CD4-positive, alpha-beta T cell treated with Interleukin-4 for 4 hours (primary cell): ENCODE measurements at places on chromosomes 11 and 22.

- DNase-seq, result no peak
These were observed 11.9 kb downstream of the FAM168A start for GRCh38 chr11:73585834-73586575.

DNA sequence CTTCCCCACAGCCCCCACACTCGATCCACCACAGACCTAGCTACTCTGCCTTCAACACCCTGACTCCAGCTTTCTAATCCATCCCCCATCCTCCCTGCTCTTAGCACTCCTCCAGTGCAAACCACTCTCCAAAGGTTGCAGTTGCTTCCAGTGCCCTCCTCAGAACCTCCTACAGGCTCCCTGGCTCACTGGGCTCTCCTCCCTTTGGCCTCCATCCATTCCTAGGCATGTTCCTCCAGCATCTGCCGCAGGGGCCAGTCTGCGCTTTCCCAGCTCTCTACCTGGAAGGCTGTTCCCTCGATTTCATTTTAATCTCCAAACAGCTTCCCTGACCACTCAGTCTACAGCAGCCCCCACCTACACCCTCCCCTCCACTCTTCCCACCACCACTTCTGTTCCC is 133.8 kb downstream of the SPATA19 start:
- no peak for DNase-seq

DNA sequence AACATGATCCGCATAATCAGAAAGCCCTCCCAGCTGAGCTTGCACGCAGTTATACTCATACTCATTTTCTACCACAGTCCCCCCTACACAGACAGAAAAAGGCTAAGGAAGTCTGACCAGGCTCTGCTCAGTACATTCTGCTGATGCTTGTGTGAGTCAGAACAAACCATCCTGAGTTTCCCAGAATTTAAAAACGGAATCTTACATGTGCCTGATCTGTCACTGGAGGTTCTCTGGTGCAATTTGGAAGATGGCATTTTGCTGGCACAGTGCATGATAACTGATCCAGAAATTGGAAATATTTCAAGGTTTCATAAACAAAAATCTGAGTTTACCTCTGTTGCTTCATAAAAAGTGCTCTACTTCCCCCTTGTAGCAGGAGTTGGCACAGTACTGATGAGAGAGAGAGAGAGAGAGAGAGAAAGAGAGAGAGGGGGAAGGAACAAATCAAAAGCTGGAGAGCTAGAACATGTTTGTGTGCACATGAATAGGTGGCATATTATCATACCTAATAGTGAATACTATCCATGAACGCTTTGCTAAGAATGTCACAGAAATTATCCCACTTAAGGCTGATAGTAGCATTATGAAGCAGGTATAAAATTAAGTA is 1085.3 kb downstream of the DLG2 start:
- no peak for DNase-seq

DNA sequence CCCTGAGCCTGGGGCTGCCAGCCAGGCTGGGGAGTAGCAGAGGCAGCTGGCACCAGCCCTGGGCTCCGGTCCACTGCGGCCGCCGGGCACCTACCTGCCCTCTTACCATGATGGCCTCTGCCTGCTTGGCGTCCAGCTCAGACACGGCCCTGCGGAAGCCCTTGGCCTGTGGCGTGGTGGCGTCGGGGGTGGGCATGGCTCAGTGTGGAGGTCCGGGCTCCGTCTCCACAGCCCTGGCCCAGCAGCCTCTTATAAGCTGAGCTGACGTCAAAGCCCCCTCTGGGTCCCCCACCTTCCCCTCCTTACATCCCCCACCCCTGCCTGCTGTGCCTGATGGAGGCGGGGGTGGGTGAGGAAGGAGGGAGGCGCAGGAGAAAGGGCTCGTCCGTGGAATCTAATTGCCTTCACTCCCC is at the start of gene TH:
Gene TH (minus strand): TSS at position 225 of the 413 bp plus-strand sequence. CDS start 29 bp downstream, at position 196.
- DNase-seq, result no peak

GRCh38 chr11:64742889-64743590 is 902 bp downstream of the RASGRP2 start:
- DNase-seq, result peak; percentile 59

- DNase-seq, result no peak
These were observed 12.7 kb upstream of the CAPN5 start for GRCh38 chr11:77054084-77054483.

GRCh38 chr22:36653316-36653715 is 50.2 kb downstream of the CACNG2 start:
- no peak for DNase-seq
